A172 (cell line): ENCODE measurements at places on chromosomes 16 and 17. TPM values are rescaled to one million over a fixed set of nuclear protein-coding genes. Genes with fewer than 3 reads are reported as not detected.

DNA sequence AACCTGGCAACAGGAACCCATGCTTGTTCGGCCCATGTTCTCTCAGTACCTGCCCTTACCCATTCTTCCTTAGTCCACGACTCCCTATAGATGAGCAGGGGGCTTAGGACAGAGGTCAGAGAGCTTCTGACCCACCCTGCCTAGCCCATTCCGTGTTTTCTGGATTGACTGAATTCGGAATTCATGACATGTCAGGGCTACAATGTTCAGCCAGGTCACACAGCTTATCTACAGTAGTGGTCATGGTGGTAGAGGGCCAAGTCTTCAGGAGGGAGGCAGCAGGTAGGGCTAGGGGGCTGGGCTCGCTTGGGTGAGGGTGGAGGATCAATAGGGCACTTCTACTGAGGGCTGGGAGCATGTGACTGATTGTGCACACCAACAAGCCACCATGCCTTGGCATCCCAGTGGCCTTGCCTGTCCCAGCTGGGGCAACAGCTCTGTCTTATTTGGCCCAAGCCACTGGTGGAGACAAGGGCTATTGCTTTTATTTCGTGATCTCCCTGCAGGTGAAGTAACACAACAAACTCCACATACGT is 3.1 kb downstream of the HEXIM2 start:
- no peak for DNase-seq

DNA sequence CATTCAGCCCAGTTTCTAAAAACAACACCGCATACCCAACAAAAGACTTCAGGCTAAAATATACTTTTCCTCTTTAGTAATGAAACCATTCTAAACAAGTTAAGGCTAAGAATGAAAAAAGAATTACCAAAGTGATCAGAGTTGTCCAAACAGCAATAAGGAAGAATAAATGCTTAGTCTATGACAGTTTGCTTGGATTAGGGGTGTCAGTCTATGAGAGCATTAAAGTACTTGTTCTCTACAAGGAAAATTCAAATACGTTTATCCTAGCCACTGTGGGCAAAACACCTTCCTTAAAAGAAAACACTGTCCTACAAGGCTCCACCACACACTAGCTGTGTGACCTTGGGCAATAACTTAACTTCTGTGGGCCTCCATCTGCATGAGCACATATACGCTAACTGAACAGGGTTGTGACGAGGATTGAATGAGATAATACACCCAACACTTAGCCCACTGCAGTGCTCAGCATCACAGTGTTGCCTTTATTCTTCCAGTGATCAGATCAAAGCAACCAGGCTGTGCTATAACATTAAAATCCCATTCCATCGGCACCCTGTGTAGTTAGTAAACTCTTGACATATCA is 53.6 kb downstream of the TEX2 start:
- DNase-seq = no peak

DNA sequence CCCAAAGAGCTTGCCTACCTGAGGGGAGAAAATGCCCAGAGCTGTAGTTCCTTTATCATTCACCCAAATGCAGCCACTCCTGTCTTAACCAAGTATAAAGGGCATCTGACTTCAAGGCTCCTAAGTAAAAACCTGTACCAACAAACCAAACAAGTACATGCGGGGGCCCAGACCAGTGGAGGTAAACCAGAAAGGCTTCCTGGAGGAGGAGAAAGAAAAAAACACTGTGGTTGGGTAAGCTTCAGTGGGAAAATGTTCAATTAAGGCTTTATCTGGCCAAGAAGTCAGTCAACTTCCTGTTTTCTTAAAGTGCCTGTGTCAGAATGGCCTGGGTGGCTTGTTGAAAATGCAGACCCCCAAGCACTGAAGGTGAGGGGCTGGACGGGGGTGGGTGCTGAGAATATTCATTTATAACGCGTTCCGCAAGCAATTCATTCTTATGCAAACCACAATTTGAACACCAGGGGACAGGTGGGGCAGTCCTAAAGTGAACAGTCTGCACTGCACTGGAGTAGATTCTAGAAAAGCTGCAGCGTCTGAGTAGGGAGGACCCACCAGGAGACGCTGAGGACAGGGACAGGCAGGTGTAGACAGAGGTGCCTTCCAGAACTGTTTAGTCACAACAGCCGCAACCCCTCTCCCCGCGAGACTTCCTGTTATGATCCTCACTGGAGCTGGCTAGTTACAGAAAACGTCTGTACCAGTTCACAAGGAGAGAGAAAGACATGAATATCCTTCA is 467.1 kb downstream of the SOX9 start:
- peak; percentile 56 for DNase-seq

Gene SAMD14
- total RNA-seq = 0.50 and 0.62 TPM in 2 replicates

Gene SEPTIN1
- total RNA-seq = not detected in 2 replicates

DNA sequence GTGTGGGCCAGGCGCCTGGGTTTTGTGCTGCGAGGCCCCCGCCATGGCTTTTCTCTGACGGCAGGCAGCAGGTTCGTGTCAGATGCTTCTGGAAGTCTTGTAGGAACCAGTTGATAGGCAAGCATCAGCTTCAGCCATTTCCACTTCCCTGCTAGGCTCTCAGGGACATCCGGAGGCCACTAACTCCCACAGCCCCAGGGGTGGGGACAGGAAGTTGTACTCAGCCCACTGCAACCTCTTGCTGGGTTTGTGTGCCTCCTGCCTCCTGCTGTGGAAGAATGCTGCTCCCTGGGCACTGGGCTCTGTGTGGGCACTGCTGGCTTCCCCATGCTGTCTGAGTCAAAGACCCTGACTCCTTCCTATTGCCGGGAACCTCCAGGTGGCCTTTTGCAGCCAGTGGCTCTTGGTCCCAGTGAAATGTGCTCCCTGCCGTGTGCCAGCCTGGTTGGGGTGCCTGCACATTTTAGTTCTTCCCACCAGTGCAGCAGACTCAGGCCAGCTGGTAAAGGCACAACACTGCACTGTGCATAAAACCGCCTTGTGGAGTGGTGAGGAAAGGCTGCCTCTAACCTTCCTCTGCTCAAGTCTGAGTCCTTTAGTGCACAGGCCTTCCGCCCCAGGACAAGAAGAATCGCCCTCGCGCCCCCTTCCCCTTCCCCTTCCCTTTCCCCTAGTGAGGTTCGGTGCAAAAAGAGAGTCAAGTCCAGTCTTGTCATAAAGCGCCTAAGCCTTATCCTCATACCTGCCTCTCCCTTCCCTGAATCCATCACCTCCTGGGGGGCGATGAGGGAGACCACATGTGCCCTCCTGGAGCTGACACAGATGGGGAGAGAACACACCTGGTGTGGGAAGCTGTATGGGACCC is 16.6 kb downstream of the LDHD start:
- peak; percentile 73 for DNase-seq

Gene EVI2A
- 14.8 and 16.1 TPM in 2 replicates for total RNA-seq

- DNase-seq = peak; percentile 8
Observed at GRCh38 chr17:15744885-15745284, 12.8 kb downstream of the TBC1D26 start.

Gene CRYM
- total RNA-seq = 0.67 and 0.78 TPM in 2 replicates

DNA sequence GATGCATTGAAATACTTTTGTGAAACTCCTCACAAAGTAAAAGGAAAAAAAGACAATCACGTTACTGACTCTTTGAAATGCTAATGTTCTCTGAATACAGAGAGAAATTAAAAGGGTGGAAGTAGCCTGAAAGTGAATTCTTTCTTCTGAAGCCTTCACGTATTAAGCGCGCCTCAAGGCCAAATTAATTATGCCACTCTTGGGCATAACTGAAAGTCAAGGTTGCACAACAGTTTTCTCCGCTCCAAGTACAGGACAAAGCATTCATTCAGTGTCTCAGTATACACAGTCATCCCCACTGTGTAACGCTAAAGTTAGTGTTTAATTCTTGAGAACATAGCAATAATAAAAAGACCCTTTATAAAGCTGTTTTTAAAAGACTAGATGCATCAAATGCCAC is 21.5 kb downstream of the PARN start:
- no peak for DNase-seq

DNA sequence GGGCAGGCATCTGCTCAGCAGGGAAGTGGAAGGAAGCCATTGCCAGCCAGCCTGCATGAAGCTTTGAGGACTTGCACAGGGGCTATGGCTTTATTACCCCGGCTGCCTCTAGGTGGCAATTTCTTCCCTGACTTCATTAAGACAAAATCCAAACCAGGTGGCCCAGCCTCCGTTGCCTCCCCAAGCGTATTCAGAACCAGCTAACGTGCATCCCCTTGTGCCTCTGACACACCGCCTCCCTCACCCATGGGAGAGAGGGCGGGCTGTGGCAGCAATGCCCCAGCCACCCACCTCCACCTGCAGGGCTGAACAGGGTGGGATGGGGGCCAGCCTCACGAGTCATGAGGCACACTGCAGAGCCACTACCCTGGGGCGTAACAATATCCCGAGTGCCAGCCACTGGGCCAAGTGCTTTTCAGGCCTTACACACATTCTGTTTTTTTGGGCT is 6.8 kb downstream of the KIFC3 start:
- peak; percentile 48 for DNase-seq

DNA sequence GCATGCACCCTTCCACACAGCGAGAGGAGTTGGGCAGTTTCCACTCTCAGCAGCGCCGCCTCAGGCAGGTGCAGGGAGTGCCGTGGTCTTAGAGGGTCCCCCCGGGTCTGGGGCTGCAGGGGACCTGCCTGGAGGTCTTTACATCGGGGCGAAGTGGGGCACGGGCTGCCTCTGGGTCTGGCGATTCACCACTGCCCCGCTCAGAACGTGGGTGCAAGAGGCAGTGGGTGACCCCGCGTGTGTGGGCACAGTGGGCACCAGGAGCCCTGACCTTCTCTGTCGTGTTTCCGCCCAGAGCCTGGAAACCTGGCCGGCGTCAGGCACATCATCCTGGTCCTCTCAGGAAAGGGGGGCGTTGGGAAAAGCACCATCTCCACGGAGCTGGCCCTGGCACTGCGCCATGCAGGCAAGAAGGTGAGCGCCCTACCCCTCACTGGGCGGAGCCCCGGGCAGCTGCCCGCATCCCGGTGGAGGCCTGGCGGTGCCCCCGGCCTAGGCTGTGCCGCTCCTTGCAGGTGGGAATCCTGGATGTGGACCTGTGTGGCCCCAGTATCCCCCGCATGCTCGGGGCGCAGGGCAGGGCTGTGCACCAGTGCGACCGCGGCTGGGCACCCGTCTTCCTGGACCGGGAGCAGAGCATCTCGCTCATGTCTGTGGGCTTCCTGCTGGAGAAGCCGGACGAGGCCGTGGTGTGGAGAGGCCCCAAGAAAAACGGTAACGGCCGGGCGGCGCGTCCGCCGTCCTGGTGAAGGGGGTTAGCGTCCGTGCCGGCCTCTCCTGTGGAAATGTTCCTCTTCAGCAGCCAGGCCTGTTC is 3.7 kb downstream of the NUBP2 start:
- no peak for DNase-seq

- no peak for DNase-seq
Observed at GRCh38 chr17:41054025-41054424, 1.0 kb downstream of the KRTAP2-2 start.

DNA sequence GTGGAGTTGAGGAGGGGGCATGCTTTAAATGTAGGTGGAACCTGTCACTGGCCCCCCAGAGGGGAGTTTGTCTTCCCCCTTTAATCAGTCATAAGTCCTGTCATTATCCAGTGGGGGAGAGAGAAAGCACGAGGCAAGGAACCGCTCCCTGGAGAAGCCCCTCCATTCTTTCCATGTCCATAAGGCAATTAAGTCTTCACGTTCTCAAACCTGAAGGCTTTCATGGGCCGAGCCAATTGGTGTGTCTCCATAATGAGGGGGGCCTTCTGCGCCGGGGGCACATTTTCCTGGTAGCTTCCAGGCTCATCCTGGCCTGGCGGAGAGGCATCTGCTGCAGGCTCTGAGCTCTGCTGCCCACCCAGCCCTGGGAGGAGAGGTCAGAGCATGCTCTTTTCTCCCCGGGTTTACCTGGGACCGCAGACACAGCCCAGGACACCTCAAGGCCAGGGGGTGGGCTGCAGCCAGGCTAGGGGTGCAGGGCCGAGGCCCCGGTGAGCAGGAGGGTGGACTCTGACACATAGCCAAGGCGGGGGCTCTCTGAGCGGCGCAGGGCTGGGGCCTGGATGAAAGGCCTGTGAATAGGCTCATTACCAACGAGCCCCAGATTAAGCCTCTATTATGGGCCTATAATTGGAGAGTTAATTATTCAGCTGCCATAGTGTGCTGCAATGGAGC is 42.5 kb downstream of the C16orf78 start:
- DNase-seq = no peak

Gene PRAC2
- total RNA-seq = not detected in 2 replicates

DNA sequence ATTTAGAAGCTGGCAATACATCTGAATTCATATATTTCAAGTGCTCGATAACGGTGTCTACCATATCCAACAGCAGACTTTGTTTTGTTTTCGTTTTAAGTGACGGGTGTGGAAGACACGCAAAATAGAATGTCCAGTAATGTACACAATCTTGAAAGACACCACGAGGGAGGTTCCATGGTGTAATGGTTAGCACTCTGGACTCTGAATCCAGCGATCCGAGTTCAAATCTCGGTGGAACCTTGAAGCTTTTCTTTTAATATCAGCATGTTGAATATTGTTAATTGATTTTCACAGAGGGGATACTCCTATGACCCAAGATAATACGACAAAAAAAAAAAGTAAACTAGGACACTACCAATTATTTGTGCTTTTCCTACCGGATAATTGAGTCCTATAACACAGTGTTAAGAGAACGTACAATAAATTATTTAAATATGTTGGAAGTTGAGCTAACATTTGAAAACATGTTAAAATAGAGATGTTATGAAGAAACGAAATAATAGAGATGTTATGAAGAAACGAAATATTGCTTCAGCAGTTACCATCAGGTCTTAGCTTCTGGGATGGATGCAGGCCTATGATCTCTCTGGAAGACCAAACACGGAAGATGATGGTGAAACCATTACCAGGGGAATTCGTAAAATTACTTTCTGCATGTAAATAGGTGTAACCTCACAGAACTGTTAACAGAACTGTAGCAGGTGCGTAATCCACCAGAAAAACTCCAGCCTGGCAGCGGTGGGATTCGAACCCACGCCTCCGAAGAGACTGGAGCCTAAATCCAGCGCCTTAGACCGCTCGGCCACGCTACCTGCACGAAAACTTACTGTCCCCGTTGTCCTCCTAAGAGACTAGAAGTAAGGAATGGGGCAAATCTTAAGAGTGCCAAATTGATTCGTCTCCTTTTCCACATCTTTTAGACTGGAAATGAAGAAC is 1.5 kb upstream of the ALOXE3 start:
- DNase-seq = peak; percentile 97

Gene KRTAP4-5
- not detected in 2 replicates for total RNA-seq

DNA sequence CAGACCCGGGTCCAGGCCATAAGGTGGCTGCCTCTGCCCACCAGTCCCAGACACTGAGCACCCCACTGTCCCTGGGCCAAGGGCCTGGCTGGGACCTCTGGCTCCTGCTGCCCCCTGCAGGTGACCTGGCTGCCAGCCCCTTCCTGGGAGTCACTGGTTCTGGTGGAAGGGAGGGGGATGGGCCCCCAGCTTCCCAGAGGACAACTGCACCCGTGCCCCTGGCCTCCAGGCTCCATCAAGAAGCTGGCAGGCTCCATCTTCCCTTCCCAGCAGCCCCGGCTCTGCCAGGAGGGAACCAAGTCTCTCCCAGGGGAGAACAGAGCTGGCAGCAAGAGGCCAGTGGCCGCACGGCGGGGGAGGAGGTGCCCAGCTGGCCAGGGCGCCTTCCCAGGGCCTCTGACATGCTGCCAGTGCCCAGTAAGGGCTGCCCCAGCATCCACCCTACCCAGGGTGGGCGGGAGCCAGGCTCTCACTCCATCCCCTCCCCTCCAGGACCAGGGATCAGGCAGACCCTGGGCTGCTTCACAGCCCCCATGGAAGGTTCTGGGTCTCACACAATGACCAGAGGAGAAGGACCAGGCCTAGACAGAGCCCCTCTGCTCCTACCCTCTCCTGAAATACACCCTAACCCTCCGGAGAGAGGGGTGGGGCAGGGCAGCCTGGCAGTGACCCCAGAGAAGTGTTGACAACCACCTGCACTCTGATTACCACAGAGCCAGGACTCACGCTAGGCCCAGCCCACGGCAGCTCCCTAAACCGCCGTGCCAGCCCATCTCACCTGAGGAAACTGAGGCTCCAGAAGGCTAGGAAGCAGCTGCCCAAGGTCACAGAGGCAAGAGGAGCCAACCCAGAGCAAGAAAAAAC is 3.6 kb downstream of the CLUH start:
- no peak for DNase-seq
